Panc1 (cell line): ENCODE measurements at places on chromosomes 1 and 21.

DNA sequence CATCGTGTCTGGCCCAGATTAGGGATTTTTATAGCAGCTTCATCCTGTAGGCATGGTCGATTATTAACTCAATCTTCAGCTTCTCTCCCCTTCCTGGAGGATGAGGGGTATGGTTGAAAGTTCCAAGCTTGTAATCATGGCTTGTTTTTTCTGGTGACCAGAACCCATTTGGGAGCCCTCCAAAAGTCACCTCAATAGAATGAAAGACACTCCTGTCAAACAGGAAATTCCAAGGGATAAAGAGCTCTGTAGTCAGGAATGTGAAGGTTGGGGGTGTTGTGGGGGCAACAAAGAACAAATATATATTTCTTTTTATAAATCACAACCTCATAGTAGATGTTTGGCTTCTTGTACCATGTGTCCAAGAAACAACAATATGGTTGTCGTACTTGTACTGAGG lies 212.7 kb upstream of the ESRRG start:
- DNase-seq, result no peak

DNA sequence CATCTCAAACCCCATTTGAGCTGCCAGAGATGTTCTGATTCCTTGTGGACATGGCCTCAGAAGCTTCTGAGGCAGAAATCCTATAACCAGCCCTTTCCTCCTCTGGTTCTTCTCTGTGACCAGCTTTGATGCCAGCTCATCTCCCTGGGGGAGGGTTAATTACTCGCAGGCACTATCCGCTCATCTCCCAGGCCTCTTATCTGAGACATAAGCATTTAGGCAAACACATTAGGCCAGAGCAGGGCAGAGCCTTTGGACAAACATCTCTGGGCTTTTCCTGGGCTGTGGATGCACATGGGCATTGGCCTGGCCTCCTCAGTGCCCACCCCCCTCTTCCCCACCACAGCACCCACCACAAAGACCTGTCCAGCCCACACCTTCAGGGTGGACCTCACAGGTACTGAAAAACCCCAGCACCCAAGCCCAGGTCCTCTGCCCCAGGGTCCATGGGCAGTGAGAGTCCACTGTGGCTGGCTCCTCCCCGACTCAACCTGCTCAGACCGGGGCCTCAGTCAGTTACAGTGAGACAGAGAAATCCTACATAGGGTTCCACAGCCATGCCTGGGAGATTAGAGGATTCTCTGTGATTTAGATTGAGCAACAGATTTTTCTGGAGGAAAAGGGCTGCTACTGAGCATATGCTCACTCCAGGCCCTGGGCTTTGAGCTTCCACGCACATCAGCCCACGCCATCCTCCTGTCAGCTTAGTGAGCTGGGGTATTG lies 26.9 kb downstream of the IGSF21 start:
- no peak for DNase-seq

DNA sequence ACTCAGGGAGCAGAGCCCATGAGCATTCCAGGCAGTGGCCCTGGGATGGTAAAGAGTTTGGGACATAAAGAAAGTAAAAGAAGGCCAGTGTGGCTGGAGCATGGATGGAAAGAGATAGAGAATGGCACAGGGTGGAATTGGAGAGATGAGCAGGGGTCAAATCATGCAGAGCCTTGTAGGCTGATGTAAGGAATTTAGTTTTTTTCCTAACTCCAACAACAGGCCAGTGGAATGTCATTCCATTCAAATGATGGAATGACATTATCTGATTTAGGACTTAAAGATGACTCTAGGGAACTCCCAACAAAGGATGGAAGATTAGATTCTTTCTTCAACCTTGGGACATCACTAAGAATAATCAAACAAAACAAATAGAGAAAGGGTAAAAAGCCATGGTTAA lies 12.8 kb upstream of the S100A2 start:
- DNase-seq, result no peak

GRCh38 chr1:159845751-159846629 lies 16.5 kb downstream of the VSIG8 start:
- no peak for DNase-seq

- no peak for DNase-seq
Observed at GRCh38 chr1:64765012-64765411, 20.1 kb downstream of the RAVER2 start.

DNA sequence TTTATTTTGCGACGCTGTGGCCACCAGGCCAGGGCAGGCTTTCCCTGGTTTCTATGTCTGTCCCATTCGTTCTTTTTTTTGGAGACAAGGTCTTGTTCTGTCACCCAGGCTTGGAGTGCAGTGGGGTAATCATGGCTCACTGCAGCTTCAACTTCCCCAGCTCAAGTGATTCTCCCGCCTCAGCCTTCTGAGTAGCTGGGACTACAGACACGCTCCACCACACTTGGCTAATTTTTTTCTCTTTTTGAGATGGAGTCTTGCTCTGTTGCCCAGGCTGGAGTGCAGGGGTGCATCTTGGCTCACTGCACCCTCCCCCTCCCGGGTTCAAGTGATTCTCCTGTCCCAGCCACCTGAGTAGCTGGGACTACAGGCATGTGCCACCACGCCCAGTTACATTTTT lies 43.4 kb upstream of the WNT4 start:
- no peak for DNase-seq
